ENCODE measurements at places on chromosomes 2 and 18. TPM values are rescaled to one million over a fixed set of nuclear protein-coding genes. Genes with fewer than 3 reads are reported as not detected.

Gene NT5DC4
- not detected for total RNA-seq

DNA sequence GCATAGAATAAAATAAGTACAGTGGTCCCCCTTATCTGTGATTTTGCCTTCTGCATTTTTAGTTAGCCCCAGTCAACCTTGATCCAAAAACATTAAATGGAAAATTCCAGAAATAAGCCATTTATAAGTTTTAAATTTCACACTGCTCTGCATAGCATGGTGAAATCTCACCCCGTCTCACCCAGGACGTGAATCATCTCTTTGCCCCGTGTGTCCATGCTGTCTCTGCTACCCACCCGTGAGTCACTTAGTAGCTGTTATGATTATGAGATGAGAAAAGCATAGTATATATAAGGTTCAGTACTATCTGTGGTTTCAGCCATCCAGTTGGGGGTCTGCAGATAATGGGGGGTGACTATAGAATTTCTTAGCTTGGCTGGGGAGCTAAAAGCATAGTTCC lies 67.3 kb downstream of the RHBDD1 start:
- peak; percentile 83 for DNase-seq

- peak; percentile 21 for DNase-seq
Measured at GRCh38 chr2:72915907-72916742, 1.2 kb upstream of the EMX1 start.

- DNase-seq, result no peak
Measured at GRCh38 chr18:77061946-77062517, 70.6 kb downstream of the MBP start.

- no peak for DNase-seq
Measured at GRCh38 chr2:195848119-195848899, 191.3 kb downstream of the SLC39A10 start.

Measured in fibroblast of lung (primary cell).